ENCODE measurements at places on chromosomes 4 and X.

- DNase-seq: no peak
Observed at GRCh38 chr4:88908003-88908402, 149.0 kb downstream of the FAM13A start.

DNA sequence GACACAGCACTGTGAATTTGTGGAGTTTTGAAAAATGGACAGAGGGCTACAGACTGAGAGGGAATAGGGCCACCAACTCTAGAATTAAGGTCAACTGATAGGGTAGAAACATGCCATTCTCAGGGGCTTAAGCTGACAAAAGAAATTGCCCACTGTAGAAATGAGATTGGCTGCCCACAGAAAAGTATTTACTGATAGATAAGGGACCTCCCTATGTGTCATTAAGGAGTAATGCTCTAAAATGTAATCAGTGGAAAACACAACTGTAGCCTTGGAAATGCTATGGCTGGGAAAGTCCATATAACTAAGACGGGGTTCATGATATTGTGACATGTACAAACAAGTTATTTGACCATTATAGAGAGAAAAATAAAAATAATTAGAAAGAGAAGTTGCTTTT, 4.6 kb downstream of the RTL9 start:
- no peak for DNase-seq

DNA sequence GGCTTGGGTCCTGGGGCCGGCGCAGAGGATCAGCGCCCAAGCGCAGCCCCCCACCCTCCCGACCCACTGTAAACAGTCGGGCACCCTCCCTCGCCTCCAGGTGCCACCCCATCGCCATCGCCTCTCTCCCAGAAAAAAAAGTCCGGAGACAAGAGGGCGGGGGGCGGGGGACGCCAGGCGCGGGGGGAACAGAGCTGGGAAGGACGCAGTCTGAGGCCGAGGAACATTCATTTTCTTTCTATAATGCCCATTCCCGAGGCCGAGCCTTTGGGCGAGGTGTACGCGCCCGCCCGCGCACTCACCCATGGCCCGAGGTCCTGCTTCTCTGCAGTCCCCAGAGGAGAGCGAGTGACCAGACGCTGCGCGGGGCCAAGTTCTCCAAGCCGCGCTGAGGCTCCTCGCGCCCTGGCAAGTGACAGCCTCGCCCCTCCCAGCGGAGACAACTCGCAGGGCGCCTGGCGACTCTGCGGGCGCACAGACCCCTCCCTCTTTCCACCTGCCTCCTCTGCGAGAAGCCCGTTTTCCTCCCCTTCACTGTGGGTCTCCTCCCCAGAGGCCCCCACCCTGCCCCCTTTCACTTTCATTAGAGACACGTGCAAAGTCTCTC, 63.5 kb upstream of the WDR17 start:
- no peak for DNase-seq

GRCh38 chr4:37719021-37719420, 32.8 kb upstream of the RELL1 start:
- no peak for DNase-seq

DNA sequence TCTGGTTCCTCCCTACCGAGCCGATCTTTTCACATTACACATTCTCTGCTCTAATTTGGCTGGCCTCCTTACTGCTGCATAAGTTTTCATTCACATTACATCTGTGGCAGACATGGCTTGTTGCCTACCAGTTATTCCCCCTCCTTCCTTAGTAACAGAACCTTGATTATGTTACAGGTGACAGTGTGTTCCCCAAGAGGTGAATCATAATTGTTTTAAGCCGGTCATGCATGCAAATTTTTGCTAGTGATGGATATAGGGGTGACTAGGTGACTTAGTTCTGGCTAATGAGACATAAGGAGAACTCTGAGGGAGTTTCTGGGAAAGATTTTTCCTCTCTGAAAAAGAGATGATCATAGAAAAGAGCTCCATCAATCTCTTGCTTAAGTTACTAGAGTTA, 8.4 kb upstream of the LAMP2 start:
- no peak for DNase-seq

DNA sequence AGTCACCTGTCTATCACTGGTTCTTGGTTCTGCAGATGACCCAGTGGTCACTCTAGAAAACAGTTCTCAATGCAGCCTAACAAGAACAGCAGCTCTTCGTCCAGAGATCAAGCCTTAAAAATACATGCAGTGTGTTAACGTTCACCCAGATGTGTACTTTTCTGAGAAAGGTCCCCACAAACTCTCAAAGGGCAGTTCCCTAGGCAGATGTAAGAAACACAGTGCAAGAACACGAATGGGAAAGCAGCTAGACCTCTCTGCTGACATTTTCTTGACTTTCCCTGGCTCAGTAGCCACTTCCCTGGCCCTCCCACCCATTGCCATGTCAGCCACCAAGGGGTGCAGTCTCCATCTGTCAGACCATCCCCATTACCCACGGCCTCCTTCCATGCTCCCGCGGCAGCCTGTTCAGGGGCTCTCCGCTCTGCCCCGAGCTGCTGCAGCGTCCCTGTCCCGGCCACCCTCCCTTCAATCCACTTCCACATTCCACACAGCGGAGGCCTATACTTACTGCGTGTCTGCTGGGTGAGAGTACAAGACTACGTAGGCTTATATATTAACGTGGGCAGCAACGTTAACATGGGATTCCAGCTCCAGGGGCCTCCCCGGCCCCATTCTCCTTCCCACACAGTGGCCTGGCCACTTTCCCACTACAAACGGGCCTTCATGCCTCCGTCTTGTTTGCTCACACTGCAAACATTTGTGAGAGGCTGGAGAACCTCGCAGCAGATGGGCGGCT, 34.3 kb downstream of the IRF2 start:
- no peak for DNase-seq

GRCh38 chr4:97238956-97239666, 904.2 kb downstream of the STPG2 start:
- no peak for DNase-seq

GRCh38 chrX:50428174-50428573, 42.5 kb downstream of the DGKK start:
- no peak for DNase-seq

DNA sequence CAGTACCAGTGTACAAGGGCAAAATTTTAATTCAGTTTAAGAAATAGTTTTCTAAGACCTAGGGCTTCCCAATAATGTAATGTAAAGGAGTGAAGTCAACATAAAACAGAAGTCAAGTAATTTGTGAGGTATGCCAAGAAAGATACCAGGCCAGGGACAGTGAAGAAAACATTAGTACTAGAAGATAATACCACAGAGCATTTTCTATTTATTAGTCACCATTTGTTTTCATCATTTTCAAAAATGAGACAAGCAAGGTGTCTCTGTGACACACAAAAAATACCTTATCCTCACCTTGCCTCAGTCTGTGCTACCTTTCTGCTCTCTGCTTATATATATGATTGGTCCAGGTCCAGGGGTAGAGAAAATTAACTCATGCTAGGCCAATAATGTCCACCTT, 46.8 kb downstream of the VEGFC start:
- DNase-seq: no peak

DNA sequence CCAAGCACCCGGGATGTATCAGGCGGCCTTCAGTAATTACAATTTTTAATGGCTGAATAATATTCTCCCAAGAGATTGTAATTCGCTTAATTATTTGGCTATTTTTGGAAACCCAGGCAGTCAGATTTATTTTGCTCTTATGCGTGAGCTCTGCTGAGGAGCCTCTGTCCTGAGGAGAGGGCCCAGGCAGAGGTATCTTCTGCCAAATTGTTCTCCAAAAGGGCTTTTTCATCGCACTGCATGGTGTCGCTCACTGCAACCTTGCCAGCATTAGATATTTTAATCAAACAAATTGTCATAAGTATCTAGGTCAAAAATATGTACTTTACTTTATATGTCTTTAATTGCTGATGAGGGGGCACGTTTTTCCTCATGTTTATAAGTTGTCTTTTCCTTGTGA, 5.8 kb downstream of the ATP2B3 start:
- DNase-seq: no peak

- no peak for DNase-seq
Observed at GRCh38 chr4:122000849-122001248, 49.0 kb upstream of the TRPC3 start.

- no peak for DNase-seq
Observed at GRCh38 chr4:752196-752861, 46.7 kb downstream of the PCGF3 start.

GRCh38 chrX:119130911-119131310, 3.3 kb upstream of the KIAA1210 start:
- no peak for DNase-seq
